D721Med (cell line): ENCODE measurements at places on chromosomes 1 and 21.

- no peak for DNase-seq
Measured at GRCh38 chr21:21182401-21183010, 184.3 kb downstream of the NCAM2 start.

DNA sequence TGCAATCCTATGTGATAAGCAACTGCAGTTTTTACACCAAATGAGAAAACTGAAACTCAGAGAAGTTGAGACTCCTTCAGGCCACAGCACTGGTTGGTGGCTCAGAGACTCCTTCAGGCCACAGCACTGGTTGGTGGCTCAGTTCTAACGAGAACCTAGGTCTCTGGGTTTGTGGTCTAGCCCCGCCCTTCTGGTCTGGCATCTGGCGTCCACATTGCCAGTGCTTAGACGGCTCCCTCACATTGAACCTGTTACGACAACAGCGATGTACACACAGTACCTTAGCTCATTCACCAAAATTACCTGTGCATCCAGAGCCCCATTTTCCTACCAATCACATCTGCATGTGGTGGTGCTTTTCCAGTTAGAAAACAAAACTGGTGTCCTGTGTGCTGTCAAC, 66.1 kb downstream of the NID1 start:
- DNase-seq = no peak

GRCh38 chr1:65825741-65826140, 33.0 kb downstream of the PDE4B start:
- DNase-seq = no peak

DNA sequence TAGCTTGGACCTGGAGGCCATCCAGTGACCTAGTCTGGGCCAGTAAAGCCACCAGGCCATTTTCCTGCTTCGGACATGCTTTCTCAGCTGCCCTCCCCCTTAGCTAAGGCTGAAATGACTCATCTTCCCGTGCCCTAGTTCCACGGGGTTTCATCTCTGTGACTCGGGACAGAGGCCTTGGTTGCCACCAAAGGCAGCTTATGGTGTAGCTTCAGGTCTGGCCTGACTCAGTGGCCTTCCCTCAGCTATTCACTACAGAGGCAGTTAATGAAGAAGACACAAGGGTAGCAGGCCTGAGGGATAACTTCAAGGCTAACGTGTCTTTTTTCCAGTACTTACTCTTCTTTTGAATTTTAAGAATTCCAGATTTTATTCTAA, 82.4 kb downstream of the PBX1 start:
- no peak for DNase-seq

GRCh38 chr1:56077206-56077605, 502.2 kb downstream of the PLPP3 start:
- no peak for DNase-seq

DNA sequence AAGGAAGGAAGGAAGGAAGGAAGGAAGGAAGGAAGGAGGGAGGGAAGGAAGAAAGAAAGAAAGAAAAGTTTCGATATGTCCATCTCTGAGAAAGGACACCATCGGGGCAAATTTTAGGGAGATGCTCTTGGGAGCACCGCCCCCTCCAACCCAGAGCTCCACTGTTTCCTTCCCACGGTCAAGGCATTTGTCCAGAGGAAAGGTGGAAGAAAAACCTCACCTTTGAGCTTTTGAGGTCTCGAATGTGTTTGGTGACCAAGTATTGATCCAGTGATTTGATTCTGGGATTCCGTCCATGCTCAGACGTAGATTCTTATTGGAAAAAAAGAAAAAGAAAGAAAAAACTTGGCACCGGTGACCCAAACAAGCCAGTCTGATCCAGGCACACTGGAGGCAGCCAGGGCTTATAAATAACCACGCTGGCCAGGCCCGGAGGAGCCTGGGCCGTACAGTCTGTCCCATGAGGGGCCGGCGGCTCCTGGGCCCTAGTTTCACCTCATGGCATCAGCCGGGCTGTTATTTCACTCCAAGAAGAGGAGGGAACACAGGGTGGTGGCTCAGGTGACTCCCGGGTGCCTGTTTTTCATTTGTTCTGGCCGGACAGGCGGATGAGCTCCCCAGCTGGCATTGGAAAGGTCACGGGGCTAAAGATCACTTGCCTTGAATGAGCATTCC, 36.1 kb upstream of the SLC25A33 start:
- no peak for DNase-seq

DNA sequence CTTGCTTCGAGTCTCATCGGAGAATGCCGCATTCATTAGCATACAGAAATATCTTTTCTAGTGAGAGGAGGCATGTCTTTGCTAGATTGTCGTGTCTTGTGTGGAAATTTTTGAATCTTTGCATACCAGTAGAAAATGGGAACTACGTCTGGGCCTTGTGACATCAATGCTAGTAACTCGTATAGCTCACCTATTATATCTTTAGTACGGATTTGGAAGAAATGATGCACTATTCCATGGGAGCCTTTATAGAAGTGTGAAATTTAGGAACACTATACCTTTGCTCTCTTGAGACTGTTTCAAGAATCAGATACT, 835 bp downstream of the UHMK1 start:
- DNase-seq = no peak

GRCh38 chr1:16915627-16915973, 6.1 kb upstream of the CROCC start:
- DNase-seq = no peak
